ENCODE measurements at places on chromosomes 6 and 20.
A peak's percentile ranks its signal among the peaks of the same experiment; 100 is the strongest.

- no peak for DNase-seq
Measured at GRCh38 chr6:159071843-159072769, 27.3 kb upstream of the TAGAP start.

GRCh38 chr6:51365566-51365965, 546.9 kb downstream of the TFAP2B start:
- DNase-seq = no peak

DNA sequence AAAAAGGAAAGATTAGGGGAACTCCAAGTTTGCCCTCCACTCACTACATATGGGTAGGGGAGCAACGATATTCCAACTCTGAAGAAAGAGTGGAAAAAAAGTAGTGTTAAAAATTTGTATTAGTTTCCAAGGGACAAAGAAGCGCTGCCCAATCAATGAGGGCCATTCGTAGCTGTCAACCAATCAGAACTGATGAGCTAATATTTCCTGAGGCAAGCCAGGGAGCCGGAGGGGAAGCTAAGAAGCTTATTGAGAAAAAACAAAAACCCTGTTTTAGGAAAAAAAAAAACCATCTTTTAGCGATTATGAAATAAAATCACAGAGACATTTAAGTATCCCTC, 59.5 kb downstream of the TRIM38 start:
- no peak for DNase-seq

- no peak for DNase-seq
Measured at GRCh38 chr6:168662301-168662936, 221.4 kb downstream of the SMOC2 start.

DNA sequence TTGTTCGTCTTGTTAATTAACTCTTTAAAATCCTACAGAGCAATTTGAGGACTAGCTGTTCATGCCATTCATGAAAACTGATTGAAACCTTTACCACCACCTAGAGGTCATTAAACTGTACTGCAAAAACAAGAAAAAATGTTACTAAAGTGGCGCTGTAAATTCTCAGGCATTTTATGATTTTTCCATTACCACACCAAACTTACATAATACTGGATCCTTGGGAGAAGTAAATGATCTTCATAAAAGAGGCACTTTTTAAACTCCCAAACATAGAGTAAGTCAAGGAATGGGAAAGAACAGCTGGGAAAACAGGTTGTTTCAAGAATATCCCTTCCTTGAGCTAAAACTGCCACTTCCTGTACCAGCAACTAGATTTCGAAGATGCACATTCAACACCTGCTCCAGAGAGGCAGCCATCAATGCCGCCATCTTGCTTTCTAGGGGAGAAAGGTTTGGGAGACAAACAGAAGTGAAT, 54.3 kb downstream of the MYLIP start:
- DNase-seq = no peak

- peak; percentile 46 for DNase-seq
Measured at GRCh38 chr20:37192137-37192854, 12.9 kb upstream of the MROH8 start.

GRCh38 chr20:59050437-59050836, 7.9 kb upstream of the PRELID3B start:
- no peak for DNase-seq

DNA sequence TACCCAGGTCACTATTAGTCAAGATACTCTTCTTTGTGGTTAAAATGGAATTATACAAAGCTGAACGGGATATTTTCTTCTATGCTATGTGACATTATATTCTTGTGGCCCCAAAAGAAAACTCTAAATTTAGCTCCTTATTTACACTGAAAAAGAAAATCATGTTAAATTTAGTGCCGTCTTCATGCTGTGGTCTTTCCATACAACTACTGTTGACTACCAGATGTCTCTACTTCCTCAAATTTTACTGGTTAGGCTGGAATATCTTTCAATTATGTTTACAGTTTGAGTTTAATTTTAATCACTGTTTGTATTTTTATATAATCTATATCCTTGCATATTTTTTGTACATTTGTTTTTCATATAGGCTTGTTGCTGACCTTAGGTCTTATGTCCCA, 95.6 kb upstream of the FOXO3 start:
- DNase-seq = no peak

DNA sequence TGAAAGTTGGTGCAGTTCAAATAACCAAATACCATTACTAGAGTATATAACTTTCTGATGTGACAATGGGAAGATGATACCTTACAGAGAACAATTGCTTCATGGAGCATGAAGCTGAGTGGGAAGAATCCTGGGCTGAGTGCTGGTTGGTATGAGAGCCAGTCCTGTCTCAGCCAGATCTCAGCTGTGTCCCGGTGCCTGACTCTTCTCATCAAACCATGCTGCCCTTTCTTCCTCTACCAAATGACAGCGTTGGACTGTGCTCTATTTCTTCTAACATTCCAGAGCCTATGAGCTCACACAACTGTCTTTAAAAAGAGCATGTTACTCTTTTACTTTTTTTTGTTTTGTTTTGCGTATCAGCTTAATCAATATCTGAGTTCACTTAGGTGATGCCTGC, 27.5 kb upstream of the PBOV1 start:
- no peak for DNase-seq

GRCh38 chr6:82160255-82160990, 87.1 kb downstream of the IBTK start:
- no peak for DNase-seq

- DNase-seq = peak; percentile 11
Measured at GRCh38 chr6:119541132-119541905, 191.8 kb upstream of the MAN1A1 start.

GRCh38 chr6:136037242-136037875, 185.9 kb downstream of the PDE7B start:
- DNase-seq = no peak

DNA sequence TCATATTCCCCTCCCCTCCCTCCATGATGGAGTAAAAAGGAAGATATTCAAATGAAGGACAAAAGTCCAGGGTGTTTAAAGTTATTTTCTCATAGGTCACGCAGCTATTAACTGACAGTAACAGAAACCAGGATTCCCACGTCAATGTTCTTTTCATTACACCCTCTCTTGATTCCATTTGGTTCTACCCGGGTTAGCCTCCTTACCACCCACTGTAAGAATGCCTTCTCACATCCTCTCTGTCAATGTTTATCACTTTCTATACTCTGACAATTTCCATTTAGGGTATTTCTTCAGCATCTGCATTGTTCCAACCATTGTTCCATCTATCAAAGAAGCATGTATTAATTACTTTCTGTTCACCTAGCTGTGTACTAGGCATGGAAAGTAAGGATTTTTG, 52.1 kb downstream of the NUDT3 start:
- no peak for DNase-seq

- no peak for DNase-seq
Measured at GRCh38 chr20:1002682-1003561, 811 bp upstream of the RSPO4 start.

DNA sequence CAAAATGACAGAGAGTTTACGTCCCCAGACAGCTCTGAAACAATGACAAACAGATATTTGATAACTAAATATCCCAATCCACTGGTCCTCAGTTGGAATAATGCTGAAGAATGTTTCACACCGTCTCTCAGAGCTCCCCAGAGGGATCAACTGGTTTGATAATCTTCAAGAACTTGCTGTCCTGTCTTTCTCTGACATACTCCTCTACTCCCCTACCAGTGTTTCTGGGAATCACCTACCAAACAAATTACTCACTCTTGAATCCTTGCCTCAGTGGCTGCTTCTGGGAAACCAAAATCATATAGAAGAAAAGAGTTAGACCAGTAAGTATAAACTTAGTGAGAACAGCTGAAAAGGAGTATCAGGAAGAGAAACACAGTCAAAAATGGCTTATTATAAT, 469.7 kb upstream of the JAG1 start:
- no peak for DNase-seq

- no peak for DNase-seq
Measured at GRCh38 chr6:89693207-89693606, 54.7 kb upstream of the LYRM2 start.

Measured in HS-27A (cell line).